ENCODE measurements at places on chromosomes 11 and 22.

- no peak for DNase-seq
These were observed 15.1 kb downstream of the TBC1D22A start for GRCh38 chr22:46777609-46777970.

DNA sequence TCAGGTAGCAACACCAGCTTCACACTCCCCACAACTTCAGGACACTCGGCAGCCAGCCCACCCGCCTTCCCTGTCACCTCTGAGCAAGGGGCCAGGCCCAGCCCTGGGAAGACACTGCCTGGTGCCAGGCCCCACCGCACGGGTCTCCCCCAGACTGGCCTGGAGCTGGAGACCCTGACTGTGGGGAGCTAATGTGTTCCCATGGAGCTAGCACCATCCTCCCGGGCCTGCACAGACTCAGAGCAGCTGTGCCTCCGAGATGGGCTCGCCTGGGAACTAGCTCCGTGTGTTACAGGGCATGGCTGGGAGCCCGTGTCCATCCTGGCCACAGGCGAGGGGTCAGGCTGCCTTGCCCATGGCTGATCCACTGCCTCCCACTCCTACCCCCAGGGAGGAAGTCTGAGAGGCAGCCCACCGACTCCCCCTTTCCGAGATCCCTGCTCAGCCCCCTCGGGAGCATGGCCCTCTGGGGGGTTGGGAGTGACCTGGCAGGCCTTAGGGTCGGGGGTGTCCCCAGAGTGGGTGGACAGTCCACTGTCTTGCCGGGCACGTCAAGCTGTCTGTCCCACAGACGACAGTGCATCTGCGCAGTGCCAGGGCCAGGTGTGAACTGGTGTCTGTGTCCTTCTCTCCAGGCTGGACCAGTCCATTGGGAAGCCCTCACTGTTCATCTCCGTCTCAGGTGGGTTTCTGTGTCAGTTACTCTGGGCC is 76.7 kb upstream of the KCNQ1OT1 start:
- no peak for DNase-seq

DNA sequence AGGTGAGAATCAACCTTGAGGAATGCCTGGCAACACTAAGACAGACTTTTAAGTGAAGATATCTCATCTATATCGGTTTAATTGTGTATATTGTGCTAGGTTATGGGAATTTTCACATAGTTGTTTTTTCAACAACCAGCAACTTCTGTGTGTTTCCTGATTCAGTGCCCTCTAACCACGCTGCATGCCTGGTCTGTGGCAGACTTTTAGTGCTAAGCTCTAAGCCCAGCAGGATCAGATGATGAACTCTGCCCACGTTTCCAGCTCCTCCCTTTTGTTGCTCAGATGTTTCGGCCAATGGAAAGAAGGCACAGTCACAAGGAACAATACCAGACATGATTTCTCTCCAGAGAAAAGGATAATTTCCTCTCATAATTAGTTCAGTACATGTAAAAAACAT is 1.4 kb upstream of the VWA5A start:
- no peak for DNase-seq

- peak; percentile 8 for DNase-seq
These were observed 137.5 kb downstream of the FAM76B start for GRCh38 chr11:95652002-95652472.

DNA sequence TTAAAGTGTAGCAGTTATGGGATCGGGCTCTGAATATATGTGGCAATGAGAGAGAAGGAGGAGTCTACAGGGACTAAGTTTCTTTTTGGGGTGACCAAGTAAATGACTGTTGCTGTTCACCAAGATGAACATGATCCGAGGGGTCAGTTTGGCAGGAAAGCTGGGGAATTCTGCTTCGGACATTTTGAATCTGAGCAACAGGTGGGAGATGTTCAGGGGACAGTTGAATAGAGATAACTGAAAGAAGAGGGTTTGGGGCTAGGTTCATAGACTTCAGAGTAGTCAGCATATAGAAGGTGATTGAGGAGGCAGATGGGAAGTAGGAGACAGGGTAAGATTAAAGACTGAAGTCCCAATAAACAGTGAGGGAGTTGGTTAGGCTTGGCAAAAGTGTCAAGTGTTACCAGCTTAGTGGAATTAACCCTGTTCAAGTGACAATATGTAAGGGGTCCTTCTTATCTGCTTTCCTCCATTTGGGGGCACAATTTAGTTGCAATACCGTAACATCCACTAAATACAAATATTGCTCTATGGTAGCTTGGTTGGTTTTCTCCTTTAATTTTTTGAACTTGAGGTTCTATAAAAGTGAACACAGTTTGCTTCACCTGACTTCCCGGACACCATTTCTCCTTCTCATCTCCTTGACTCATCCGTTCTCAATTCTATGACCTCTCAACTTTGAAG is 2.9 kb upstream of the ENTHD1 start:
- peak; percentile 11 for DNase-seq

- no peak for DNase-seq
These were observed 1.2 kb downstream of the CARNS1 start for GRCh38 chr11:67416416-67417335.

DNA sequence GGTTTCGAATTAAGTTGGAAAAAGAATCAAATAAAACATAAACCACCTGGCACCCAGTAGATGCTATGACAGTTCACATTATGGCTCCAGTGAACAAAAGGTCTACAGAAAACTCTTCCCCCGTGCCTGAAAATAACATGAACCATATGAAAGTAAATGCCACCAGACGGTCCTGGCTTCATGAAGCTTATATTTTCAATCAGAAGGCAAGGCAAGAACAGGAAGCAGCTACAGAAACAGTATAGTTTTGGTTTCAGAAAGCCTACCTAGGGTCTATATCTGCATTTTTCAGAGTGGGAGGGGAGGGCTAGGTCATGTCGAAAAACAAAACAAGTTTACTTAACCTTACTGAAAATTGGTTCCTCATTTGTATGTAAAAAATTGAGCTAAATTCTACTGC is 9.8 kb downstream of the RAB30 start:
- no peak for DNase-seq

GRCh38 chr11:60349990-60350389 is 22.9 kb downstream of the MS4A6E start:
- no peak for DNase-seq

DNA sequence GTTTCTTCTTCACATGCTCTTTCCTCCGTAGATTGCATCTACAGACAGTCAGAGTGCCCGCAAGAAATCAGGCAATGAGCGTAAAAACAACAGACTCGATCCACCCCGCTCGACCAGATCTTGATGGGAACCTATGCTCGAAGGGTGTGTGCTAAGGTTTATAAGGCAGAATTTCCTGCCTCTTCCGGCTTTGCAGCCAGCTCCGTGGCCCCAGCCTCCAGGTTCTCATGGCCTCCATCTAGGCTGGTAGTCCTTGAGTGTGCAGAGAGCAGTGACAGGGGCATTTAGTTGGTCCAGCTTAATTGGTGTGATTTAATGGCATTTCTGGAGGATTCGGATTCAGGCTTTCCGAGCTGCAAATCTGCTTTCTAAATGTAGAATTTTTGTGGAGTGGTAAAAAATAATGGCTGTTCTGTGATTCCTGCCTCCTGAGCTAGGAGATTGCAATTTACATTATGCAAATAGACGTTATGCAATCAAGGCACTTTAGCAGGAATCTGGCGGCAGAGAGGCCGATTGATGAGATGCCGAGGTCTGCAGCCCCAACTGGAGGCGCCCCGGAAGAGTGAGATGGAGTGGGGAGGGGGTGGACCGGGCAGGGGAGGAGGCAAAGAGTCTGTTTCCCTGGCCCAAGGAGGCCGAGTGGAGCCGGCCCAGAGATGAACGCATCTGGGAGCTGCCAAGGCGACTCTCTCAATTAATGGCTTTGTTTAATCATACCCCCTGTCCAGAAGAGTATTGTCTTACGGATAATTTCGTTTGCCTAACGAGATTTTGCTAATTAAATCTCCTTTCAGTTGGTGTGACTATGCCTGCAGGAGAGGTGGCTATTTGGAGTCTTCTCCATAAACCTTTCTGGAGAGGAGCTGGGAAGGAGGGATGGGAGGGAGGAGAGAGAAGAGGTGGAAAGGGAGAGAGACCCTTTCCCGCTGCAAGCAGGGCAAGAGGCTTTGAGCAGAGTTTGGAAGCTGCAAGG is 75.3 kb downstream of the PKNOX2 start:
- DNase-seq = peak; percentile 85

DNA sequence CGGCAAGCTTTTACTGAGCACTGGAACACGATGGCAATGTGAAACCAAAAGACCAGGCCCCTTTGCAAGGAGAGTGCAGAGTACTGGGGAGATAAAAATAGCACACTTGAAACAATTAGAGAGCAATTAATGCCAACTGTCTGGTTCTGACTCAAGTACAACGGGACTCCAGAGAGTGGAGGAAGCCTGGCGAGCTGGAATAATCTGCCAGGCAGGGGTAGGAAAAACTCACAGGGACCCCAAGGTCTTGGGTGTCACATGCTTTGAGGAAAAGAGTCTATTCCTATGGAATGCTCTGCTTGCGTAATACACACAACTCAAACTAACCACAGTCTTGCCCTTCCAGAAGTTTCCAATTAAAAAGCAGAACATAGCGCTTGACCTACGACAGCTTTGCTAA is 113.0 kb upstream of the CLMP start:
- no peak for DNase-seq

Measured in NCI-H82 (cell line).